ENCODE measurements at places on chromosomes 3 and 15.

- no peak for DNase-seq
Measured at GRCh38 chr3:157099326-157100095, 60.4 kb downstream of the CCNL1 start.

DNA sequence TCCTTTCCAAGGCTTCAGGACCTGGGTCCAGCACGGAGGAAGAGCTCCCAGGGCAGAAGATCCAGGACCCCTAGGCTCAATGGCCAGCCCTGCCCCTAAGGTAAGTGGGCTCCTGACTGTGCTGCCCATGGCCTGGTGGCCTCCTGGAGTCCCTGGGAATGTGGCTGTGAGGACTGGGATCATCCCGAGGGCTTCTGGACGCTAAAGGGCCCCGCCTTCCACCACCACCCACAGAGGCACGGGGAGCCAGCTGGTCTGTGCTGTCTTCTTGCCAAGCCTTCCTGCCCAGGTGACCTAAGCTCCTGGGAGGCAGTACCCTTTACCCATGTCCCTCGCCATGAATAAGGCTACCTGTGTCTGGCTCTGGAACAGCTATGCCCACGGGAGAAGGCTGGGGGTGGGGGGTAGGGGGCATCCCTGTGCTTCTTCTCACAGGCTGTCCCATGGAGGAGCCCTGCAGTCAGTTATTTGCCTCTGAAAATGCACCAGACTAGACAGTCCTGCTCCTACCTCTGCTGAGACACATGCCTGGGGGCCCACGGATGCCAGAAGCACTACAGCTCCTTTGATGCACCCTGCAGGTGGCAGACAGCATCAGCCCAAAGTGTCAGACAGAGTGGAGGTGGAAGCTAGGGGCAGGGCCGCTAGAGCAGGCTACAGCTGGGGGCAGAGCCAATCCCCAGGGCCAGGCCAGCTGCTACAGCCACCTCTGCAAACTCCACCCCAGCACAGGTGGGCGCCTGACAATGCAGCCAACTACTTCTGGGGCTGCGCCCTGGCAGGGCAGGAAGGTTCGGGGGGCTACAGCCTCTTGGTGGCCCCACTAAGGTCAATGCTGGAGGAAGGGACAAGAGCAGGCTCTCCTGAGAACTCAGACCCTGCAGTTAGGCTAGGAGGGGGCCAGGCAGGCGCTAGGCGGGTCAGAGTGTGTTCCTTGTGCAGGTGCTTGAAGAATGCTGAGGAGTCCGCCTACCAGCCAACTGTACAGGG, 90.9 kb downstream of the SEC22A start:
- no peak for DNase-seq

GRCh38 chr15:62456011-62456920, 291.2 kb upstream of the C2CD4B start:
- DNase-seq: no peak

DNA sequence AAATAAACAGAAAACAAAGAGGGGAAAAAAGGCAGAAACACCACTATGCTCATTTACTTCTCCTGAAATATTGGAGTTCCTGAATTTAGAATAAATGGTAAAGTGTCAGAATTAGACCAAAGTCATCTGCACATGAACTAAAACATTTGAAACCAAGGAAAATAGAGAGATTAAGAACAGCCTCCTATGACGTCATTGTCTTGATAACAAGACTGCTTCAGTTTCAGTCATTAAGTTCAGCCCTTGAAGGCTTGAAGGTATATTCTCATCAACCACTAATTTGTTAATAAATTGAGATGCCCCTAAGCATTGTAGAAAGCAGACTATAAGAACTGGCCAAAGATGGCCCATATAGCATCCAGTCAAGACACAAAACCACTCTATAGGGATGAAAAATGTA, 2.5 kb downstream of the SUMF1 start:
- DNase-seq: no peak

- DNase-seq: no peak
Measured at GRCh38 chr3:86149054-86149453, 841.9 kb downstream of the VGLL3 start.

DNA sequence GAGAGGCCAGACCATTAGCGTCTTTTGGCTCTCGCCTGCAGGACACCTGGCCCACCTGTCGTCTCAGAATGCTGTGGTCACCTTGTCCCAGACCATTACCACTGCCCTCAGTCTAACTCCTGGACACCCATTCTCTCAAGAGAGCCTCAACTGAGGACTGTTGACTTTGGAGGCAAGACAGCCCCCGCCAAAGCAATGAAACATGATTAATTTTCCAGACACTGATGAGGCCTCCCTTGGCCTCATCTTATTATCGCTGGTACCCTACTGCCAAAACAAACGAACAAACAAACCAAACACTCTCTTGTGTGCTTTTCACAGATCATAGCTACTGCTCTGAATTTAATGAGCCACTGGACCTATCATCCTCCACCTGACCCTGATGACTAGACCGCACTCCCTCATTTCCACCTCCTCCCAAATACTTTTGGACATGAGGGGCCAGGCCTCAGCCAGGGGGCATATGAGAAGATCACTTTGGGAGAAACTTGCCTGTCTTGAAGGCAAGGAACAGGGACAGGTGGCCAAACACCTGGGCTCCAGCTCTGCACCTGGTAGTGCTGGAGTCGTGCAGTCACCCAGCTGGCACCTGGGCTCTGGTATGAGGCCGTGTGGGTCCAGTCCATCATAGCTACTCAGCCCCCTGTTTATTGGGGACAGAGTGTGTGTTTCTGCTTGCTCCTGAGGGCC, 27.6 kb downstream of the ALS2CL start:
- DNase-seq: no peak

GRCh38 chr15:57323806-57324589, 52.3 kb upstream of the CGNL1 start:
- DNase-seq: no peak

DNA sequence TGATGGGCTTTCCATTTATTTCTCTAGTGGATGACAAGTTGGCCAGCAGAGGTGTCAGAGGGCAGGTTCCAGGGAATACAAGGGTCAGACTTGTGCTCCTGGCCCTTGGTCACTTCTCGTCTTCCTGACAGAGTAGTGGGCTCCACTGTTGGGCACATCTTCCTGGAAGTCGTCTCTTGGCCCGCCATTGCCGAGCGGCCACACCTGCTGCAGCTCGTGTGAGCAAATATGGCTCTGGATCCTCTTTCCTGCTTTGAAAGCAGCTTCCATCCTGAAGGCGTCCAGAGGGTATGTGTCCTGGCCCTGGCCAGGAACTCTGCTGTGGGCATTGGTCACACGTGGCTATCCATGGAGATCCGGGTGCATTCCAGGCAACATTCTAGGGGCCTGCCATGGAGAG, 100.2 kb downstream of the SNRPN start:
- DNase-seq: no peak

DNA sequence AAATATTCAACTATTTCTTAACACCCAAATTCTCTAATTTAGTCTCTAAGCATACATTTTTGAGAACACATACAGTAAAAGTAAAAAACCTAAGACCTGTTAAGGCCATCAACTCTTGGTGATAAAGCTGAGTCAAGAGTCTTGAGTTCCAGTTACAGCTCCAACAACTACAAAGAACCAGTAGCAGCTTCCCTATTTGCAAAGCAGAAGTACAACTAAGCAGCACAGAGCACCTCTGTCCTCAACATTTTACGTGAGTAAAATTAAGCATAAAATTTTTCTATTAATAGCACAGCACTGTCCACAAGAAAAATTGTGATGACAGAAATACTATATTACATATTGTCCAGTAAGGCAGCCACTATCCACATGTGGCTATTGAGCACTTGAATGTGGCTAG, 4.4 kb downstream of the PCOLCE2 start:
- no peak for DNase-seq

- DNase-seq: no peak
Measured at GRCh38 chr3:174821477-174821876, 37.7 kb upstream of the NAALADL2 start.

- no peak for DNase-seq
Measured at GRCh38 chr15:51844747-51845426, 15.4 kb downstream of the TMOD3 start.

- DNase-seq: no peak
Measured at GRCh38 chr3:113227146-113227545, 15.8 kb downstream of the BOC start.

GRCh38 chr3:42229266-42229941, 36.6 kb downstream of the CCK start:
- DNase-seq: no peak

DNA sequence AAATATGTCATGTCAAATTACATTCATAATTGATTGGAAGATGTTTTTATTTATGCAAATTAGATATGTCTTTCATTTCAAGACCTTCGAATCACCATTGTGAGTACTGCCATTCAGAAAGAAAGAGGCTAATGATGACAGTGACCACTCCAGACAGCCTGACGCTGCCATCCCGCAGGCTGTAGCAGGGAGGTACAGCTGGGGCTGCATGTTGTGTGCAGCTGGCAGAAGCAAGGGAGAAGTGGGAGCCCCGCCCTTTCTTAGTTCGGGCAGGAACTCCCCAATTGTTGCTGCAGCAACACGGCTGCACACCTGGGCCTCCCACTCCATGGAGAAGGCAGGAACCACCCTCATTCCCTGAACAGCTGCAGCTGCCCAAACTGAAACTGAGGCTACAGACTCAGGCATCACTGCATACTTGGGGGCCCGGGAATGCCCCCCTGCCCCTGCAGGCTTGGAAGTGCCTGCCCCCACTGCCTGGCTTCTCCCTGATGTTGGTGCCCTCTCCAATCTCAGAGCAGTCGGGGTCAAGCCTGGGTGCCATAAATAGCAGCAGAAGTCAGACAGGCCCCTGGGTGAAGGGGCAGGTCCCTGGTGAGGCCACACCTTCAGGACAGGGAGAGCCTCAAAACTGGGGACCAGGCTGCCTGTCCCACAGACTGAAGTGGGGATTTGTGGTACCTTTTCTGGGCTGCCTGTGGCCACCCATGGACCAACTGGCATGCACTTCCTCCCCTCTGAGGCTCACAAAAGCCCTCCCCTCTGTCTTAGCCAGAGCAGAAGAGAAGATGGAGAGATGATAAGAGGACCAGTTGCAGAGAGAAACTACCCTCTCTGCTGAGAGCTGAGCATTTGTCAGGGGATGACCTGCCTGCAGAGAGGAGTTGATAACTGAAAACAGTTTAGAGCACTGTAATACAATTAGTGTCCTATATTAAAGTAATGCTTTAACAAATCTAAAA, 964.6 kb downstream of the SI start:
- no peak for DNase-seq

DNA sequence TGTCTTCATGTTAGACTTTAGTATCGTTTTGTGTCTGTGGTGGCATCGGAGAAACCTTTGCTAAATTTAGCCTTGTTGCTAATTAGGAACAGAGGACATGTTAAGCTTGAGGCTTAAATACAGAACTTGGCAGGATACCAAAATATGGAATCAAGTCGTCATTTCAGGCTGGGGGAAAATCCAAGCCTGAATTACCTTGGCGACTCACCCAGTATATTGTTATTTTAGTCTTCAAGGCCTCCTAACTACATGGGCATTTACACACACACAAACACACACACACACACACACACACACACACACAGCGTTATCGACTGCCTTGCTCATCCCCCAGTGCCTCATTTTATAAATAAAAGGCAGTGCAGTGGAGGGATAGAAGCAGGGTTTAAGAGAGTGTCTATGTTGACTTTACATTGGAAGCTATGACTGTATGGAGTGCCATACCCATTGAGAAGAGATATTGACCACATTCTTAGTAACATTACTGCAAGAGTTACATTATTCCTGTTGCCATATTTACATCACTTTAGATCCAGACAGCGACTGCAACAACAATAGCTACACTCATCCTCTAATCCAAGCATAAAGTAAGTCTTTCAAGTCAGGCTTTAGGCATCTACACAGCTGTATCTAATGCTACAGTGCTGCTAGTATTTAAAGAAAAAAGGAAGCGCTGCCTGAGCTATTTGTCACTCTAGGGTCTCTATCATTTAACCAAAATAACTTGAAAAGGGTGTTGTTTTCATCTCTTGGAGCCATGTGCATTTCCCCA, 210.8 kb upstream of the SEMA6D start:
- no peak for DNase-seq

GRCh38 chr3:46677411-46677726, 16.1 kb downstream of the ALS2CL start:
- no peak for DNase-seq

DNA sequence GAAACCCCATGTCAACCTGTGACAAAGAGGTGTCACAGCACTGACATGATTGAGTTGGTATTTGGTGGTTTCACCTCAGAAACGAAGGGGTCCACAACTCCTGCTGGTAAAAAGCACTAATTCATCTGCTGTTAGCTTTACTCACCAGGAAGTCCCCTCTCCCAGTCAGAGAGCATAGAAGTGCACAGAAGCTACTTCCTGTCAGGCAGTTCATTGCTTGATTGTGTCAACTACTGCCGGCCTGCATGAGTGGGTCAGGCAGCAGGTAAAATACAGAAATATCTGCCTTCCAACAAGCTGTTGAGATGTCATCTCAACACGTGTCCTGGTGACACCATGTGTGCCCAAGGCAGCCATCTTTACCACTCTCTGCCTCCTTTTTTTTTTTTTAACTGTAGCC, 596.6 kb upstream of the NR2F2 start:
- no peak for DNase-seq

- no peak for DNase-seq
Measured at GRCh38 chr15:74593122-74593521, 22.5 kb upstream of the CLK3 start.

DNA sequence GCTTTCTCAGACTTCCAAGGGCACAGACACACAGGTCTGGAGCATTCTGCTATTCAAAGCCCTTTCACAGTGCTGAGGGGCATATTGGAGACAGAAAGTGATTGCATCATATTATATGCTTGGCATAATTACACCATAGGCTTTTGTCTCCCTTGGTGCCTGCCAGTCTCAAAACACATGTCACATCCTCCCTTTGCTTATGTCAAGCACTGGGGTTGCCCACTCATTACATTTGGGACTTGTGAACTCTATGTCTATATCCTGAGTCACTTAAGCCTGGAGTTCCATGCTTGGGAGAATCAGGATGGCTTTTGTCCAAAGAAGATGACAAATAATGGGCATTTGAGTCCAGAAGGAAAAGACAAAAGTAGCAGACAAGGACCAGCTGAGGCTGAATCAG, 12.3 kb upstream of the PDZRN3 start:
- DNase-seq: no peak

DNA sequence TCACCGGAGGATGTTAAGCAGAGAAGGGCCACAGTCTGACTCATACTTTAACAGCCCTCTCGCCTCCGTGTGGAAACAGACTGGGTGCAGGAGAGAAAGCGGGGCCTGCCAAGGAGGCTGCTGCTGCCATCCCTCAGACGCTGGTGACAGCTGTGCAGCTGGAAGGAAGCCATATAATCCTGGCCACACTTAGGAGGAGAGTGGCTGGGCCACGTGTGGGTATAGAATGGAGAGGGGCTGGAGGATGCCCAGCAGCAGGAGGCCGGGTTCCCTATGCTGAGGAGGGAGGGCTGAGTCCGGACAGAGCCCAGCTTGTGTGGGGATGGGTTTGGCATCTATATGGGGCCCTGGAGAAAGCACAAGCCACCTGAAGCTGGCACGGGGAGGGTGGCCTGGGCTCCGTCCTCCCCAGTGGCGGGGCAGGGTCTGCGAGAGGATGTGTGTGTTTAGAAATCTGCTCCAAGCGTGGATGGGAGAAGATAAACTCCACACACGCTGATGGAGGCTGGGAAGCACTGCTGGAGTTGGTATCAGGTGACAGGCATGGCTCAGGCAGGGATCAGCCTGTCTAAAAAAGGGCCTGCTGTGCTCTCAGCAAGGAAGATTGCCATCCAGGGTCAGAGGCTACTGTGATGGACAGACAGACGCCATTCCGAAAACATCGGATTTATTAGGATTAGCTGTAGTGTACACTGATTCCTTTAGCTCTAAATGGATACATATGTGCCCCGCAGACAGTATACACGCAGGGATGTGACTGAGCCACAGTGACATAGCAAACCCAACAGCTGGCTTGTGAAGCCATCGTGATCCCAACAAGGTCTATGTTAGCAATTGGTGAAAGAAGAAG, 15.9 kb downstream of the ABTB1 start:
- DNase-seq: no peak
